ENCODE measurements at places on chromosomes 11 and 22.

DNA sequence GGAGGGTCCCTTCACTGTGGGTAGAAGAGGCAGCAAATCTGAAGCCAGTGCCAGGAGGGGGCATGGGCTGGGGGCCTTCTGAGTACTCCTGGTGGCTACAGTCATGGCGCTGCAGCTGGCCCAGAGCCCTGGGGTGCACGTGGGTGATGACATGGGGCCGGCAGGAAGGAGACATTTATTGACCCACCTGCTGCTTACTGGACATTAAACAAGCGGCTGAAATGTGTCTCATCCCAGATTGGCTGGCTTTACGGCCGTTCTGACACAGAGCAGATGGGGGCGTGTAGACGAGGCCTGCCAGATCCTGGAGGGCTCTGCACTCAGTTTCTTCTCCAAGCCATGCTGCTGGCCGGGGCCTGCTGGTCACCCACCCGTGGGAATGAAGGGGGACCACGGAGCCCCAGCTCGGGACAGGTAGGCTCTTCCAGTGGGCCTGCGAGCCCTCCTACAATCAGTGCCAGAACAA lies 906.9 kb downstream of the BRD1 start:
- peak; percentile 48 for DNase-seq

DNA sequence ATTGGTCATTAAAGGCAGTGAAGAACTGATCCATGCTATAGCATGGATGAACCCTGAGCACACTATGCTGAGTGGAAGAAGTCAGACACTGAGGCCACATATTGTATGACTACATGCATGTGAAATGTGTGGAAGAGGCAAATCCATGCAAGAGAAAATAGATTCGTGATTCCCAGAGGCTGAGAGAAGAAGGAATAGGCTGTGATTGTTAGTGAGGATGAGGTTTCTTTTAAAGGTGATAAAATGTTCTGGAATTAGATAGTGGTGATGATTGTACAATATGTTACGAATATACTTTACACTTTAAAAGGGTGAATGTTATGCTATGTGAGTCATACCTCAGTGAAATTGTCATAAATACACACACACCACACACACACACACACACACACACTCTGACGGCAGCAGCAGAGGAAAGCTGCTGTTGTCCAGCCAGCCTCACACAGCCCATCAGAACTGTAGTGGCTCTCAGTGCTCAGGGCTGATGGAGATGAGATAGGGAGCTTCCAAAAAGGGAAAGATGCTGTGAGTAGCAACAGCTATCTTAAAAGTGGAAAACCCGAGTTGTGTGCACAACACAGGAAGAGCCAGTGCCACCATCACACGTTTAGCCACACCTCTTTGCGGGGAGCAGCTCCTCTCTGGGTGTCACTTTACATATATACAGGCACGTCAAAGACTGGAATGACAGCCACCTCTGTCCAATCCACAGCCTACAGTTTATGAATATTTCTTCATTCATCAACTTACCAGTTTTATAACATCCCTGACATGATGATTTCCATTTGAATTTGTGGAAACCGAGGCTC lies 153.0 kb downstream of the SPATA19 start:
- no peak for DNase-seq

GRCh38 chr11:22197139-22198005 lies 4.5 kb downstream of the ANO5 start:
- DNase-seq = no peak

DNA sequence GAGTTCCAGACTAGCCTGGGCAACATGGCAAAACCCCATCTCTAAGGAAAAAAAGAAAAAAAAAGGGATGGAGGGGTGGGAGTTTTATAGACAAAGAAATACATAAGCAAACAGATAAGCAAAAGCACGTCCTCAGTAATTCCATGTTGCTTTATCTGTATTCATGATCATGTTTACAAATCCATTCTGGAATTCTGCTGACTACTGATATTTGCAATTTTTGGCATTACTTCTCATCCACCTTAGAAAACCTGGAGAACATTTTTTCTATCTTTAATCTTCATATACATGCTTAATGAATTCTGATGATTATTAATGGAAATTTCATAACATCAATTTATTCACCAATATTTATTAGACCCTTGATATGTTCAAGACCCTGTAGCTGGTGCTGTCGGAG lies 1.7 kb upstream of the FDX1 start:
- DNase-seq = no peak

DNA sequence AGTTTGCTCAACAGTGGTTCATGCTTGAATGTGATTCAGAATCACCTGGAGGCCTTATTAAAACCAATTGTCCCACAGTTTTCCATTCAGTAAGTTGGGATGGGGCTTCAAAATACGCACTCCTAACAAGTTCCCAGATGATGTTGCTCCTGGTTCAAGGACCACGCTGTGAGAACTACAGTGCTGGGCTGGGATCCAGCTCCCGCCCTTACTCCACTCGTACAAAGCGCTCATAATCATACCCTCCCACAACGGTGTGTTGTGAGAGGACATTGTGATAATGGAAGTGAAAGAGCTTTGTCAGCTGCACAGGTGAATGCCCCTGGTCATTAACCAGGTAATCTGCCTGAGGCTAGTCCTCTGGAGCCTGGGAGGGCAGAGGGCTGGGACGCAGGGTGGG lies 1.3 kb upstream of the CD82 start:
- no peak for DNase-seq

- no peak for DNase-seq
These were observed 35.0 kb upstream of the SYT13 start for GRCh38 chr11:45321031-45321595.

GRCh38 chr11:134330611-134331353 lies 1.0 kb upstream of the GLB1L2 start:
- DNase-seq = no peak
